ENCODE measurements at places on chromosomes 6 and 20.

DNA sequence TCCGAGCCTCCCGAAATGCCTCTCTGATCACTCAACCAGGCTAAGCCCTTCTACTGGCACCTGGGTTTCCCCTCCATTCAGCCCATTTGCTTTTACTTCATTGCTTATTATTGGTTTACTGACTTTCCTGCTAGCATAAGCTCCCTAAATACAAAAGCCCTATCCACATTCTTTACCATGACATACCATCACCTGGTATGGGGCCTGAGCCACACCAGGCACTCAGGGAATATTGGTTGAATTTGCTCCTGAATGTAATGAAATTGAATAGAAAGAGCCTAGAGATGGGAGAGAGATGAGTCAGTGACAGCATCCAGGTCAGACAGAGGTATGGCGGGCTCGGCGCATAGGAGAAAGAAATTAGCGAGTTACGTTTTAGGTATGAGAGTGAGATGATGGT, 120.0 kb downstream of the CD164 start:
- DNase-seq = no peak

DNA sequence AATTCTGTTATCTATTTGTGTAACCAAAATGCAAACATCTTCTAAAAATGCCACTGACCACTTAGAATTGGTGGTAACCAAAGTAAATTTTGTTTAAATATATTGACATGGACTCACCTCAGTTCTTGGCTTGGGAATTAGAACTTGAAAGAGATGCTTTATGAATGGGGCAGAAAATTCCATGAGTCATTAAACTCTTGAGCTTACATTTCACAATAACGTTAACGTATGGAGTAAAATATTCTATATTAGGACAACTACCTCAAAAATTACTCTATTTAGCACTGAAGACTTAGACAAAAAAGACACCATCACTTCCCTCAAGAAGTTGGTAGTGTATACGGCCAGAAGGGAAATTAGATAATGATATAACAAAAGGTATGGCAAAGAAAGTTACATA, 752.2 kb upstream of the MARCKS start:
- DNase-seq = no peak

GRCh38 chr6:150685860-150686259, 86.2 kb downstream of the PLEKHG1 start:
- DNase-seq = no peak

DNA sequence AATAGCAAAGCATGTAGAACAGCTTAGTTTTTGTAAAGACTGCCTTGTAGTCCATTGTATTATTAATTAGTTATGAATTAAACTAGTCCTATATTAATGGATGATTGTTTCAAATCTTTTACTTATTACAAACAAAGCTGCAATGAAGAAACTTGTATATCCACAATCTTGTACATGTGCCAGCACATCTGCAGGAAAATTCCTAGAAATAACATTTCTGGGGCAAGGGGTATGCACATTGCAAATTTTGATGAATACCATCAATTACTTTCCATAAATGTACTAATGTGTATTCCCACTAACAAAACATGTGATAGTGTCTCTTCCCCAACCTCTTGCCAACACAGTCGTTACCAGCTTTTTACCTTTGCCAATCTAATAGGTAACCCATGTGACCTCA, 73.6 kb upstream of the AKAP12 start:
- DNase-seq = no peak

DNA sequence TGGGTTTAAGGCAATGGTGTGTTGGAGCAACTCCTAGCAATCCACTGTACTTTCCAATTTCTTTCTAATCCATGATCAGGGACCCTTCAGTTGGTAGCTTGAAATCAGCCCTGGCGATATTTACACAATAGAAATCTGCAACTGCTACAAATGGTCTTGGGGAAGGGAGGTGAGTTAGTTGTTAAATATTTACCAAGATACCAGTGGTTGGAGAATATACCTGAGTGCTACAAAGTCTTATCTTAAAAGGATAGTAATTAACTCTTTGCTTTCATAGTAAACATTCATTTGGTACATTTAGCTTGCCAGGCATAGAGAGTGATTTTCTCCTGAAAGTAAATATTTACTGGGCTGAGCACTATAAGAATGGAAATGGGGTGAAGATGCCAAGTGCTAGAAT, 568.2 kb downstream of the BCKDHB start:
- DNase-seq = no peak

DNA sequence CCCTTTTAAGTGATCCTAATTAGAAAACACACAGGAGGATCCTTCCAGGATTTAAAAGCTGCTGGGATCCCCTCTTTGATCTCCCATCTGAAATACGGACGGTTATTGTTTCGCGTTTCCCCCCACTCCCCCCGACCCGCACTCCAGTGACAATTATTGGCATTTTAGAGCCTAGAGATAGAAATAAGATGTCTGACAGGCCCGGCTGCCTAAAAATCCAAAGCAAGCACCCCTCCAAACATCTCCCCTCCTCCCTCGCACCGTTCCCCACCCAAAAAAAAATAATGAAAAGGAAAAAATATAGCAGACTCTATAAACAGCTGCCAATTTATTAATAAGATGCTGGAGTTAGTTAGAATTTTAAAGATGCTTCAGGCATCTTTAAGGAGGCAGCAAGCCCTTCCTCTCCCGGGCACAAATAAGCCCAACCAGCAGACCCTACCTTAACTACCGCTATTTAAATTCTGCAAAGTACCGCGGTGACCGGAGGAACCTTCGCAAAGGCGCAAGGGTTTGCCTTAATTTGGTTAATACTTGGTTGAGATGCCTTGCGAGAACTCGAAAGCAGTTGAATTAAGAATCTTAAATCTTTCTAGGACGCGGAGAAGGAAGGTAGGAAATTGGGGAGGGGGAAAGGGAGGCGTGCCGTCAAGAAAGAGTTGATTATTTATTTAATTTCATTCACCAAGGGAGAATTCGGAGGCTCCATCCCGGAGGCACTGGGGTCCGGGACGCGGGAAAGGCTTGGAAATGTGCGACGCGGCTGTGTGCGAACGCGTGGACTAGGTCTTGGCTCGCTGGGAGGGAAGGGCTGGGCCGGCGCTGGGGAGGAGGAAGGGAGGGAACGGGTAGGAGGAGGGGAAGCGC, 1.5 kb upstream of the ISM1 start:
- DNase-seq = no peak

DNA sequence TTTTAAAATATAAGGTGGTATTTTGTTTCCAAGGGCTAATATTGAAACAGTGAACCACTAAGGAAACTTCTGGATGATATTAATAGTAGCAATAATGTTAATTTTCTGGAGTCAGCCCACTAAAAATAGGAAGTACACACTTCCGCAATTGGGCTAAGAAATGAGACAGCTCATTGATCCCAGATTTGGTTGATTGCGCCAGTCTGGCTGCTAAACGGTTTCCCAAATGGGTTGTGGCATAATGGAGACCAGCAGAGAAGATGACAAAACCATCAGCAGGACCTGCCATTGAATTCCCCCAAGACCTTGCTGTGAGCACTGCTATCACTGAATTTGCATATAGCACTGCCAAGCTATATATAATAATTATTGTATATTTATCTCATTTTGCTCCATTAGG, 71.2 kb upstream of the SGK1 start:
- DNase-seq = no peak

DNA sequence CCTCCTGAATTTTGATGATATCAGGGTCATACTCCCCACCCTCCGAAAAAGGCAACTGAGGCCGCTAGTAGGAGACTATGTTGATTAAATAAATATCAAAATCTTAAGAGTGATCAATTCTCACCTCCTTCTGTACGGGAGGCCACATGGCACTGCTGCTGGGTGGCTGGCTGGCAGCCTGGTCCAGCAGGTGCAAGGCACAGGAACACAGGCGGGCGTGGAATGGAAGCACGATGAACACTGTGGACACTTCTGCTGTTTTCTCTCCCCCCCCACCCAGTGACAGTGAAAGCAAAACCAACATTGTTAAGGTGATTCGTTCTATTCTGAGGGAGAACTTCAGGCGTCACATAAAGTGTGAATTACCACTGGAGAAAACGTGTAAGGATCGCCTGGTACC, 9.7 kb upstream of the CLDN20 start:
- DNase-seq = no peak

- no peak for DNase-seq
Measured at GRCh38 chr6:119446609-119447008, 97.0 kb upstream of the MAN1A1 start.

DNA sequence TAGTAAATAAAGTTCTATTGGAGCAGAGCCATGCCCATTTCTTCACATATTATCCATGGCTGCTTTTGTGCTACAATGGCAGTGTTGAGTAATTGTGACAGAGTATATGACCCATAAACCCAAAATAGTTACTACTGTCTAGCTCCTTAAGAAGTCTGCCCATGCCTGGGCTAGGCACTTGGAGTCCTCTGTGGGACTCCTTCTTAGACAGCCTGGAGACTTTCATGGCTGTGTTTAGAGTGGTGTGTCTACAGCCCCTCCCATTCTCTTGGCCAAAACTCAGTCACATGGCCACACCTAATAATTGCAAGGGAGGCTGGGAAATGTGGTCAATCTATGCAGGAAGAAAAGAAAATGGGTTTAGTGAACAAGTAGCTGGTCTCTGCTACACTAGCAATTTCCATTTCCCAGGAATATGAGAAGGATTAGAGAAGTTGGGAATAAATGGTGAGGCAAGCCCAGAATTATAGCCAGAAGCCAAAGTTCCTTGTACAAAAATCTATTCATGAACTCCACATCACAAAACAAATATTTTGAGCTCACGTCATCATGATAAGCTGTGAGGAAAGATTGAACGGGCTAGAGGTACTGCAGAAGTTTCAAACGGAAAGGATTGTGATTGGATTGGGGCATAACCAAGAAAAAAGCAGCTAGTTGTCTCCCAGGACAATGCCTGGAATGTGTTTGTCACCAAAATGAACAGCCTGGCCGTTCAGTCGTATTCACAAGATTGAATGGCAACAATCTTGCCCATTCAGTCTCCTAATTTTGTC, 251.8 kb upstream of the PLN start:
- no peak for DNase-seq

DNA sequence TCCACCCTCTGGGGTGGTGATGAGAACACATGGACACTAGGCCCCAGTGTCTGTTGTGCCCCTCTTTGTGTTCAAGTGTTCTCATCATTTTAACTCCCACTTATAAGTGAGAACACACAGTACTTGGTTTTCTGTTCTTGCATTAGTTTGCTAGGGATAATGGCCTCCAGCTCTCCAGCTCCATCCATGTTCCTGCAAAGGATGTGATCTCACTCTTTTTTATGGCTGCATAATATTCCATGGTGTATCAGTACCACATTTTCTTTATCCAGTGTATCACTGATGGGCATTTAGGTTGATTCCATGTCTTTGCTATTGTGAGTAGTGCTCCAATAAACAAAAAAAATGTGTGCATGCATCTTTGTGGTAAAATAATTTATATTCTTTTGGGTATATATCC, 67.4 kb downstream of the RWDD2A start:
- no peak for DNase-seq

GRCh38 chr6:132742495-132742894, 15.2 kb downstream of the VNN2 start:
- no peak for DNase-seq

GRCh38 chr6:84332139-84333034, 104.9 kb upstream of the CEP162 start:
- no peak for DNase-seq

GRCh38 chr20:38452880-38453624, 17.9 kb upstream of the SNHG17 start:
- DNase-seq = no peak

- no peak for DNase-seq
Measured at GRCh38 chr6:91476000-91476399, 889.1 kb upstream of the MAP3K7 start.

GRCh38 chr6:160030103-160030502, 61.2 kb downstream of the IGF2R start:
- DNase-seq = no peak

DNA sequence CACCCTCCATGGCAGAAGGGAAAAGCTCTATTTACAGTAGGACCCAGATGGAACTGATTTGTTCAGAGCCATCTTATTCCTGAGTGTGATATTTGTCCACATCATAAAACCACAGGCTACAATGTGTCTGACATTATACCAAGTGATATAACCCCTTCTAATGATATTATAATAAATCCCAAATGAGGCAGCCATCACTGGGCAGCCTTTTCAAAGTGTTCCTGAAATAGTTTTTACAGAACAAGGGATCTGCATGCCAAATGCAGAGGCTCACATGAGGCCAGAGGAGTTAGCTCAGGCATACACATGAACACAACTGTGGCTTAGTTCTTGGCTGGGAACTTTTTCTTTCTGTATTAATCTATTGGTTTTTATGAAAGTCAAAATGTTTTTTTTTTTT, 207.7 kb downstream of the MAFB start:
- no peak for DNase-seq

- DNase-seq = no peak
Measured at GRCh38 chr6:117227245-117227962, 38.0 kb upstream of the VGLL2 start.

- DNase-seq = no peak
Measured at GRCh38 chr20:33647603-33648395, 14.3 kb upstream of the C20orf144 start.

DNA sequence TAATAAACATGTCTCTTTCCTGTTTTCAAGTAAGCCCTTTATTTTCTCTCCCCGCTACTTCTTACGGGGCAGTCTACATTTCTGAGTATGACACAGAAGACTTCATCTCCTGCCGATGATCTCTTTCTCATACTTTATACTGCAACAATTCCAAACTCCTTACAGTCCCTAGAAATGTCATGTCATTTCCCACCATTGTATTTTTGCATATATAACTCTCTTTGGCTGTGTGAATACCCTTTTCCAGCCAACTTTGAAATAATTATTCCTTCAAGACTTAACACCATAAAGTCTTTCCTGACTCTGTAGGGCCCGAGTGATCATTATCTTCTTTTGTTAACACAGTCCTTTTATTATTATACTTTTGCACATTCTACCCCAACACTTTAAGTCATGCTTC, 72.1 kb downstream of the SHPRH start:
- DNase-seq = no peak
